ENCODE measurements at places on chromosomes 3 and 15.
A peak's percentile ranks its signal among the peaks of the same experiment; 100 is the strongest.

DNA sequence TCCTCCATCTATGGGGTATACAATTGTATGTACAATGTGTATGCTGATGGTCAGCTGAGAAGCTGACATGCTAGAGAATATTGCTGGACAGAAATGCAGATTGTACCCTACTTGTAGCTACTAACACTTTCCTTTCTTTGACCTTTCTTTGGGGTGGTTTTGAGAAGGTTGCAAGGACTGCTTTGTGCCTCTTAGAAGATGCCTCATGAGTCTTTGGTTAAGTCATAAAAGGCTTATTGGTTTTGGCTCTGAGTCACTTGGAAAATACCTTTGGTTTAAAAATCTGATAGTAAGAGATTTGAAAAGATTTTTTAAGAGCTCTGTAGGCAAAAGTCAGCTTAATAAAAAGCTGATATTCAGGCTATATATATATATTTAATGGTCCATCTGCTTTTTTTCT is 71.5 kb downstream of the ZMAT3 start:
- peak; percentile 18 for DNase-seq

GRCh38 chr3:70854108-70854507 is 541.7 kb upstream of the MDFIC2 start:
- no peak for DNase-seq

GRCh38 chr15:46260937-46261336 is 626.1 kb downstream of the SQOR start:
- DNase-seq, result no peak

DNA sequence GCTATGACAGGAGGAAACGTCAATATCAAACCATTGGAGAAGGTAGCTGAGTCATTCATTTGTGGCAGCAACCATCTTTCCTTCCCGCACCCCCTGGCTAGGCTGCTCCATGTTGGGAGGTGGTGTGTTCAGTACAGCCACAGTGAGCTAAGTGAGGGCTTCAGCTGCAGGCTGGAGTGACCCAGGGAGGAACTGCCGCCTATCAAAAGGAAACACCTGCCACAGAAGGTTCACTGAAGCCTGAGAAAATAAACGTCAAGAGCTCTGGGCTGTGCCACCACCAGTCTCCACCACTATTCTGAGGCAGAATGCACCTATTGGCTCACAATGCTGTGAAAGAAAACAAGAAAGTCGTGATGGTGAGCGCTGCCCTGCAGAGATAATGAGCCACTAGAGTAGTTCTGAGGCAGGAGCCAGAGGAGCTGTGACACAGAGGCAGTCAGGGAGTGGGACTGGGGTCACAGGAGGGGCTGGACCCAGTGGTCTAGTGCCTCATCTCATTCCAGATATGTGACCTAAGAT is 34.8 kb upstream of the CD47 start:
- DNase-seq, result no peak

- peak; percentile 27 for DNase-seq
These were observed 597.3 kb downstream of the ZIC1 start for GRCh38 chr3:148006508-148006907.

DNA sequence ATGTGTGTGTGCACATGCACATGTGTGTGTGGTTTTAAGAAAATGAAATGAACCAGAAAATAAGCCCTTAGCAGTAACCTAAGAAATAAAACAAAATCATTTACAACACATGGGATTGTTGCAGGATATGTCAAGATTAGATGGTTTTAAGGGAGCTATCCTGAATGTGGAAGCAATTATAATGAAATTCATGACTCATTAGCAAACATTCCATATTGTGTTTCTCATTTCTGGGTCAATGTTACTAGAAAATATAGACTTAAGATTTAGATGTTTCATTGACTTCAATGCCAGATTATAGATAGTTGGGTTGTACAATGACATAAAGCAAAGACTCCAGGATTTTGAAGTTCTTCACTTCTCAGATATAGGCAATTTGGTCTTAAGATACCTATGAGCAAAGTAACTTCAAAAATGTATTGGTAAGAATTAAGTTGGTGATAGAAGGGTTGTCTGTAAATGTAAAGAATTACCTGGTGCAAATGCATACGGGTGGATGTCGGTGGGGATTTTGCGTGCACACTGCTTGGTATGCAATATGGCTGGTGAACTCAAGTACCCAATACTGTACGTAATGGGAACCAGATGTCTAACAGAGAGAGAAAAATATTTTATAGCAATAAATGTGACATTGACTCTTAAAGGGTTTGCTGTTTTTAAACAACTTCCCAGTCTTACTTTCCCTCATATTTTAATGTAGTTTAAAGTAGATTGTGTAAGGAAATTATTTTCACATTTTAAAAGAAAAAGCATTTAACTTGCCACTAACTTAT is 53.9 kb upstream of the NR2F2 start:
- DNase-seq, result peak; percentile 84

DNA sequence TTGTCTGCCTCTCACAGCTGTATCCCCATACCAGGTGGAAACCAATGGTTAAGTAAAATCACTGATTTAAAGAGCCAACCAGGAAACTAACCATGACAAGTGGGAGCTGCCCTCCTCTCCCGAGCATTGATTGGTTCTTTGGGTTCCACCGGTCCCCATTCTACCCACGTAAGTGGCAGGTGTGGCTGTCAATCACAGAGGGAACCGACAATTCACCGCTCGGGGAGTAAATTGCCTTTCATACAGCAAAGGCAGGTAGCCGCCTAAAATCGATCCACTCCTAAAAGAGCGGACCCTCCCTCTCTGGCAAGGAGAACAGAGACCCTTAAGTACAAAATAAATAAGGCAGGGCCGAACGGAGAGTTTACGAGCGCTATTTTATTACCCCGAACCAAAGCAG is 1.2 kb downstream of the ERC2 start:
- no peak for DNase-seq

DNA sequence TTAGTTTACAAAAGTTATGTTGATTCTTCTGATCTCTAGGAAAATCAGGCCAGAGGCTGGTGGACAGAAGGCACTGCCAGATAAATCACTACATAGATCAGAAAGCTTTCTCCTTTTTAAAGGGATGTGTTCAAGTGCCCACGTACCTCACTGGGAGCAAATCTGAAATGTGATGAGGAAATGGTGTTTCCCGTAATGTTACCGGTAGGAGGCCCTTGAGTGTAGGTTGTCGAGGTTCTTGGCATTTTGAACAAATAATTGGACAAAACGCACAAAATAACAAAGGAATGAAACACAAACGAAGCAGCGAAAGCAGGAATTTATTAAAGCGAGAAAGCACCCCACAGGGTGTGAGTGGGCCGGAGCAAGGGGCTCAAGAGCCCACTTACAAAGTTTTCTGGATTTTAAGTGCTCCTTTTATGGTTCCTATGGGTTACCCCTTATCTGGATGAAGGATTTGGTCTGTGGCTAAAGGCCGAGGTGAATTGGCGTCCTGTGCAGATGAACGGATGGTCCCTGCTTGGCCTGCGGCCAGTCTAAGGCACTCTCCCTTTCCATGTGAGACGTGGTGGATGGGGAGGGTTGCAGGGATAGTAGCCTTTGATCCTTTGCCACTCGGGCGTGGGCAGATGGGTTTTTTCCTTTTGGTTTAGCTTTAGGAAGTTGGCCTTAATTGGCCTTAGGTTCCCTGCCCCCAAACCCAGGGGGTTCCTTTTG is 1.0 kb downstream of the SNX1 start:
- DNase-seq, result peak; percentile 65

GRCh38 chr3:63842127-63842526 is 21.5 kb downstream of the THOC7 start:
- no peak for DNase-seq

DNA sequence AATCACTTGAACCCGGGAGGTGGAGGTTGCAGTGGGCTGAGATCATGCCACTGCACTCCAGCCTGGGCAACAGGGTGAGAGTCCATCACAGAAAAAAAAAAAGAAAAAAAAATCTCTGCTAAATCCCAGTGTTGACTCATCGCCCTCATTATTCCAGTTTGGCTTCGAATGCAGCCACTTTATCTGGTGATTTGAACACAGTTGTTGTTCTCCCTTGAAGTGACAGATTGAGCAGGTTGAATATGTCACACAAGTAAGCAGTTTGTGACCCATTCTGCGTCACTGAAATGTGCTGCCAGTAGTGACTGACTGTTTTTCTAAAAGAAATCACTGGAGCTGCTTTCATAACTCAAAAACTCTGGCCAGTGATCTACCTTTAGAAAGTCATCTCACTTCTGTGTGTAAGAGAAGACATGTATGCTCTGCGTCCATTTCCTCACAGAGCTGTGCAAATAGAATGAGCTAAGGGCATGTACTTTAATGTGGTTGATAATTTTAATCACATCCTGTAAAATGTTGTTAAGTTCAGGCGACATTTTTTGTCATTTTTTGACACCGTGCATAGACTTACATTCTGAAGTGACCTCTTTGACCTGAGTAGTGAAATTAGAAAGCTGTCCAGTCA is 12.5 kb downstream of the DOCK3 start:
- DNase-seq, result no peak

DNA sequence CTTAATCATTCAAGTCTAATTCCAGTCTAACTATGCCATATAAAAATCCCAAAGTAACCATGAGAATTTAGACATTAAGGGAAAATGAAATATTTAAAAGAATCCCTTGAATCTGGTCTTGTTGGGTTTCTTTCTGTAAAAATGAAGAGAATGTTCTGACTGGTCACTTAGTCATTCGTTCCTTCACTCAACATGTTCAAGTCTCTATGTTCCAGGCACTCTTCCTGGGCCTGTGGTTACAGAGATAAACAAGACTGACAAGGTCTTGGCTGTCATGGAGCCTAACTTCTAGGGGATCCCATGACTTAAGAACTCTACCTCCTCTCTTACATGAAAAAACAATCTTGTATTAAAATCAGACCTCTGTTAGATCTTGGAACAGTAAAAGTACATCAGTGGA is 638.6 kb upstream of the TBL1XR1 start:
- DNase-seq, result peak; percentile 68

- no peak for DNase-seq
These were observed 9.5 kb downstream of the TMEM44 start for GRCh38 chr3:194623449-194624290.

- no peak for DNase-seq
These were observed 249.5 kb upstream of the ARL6 start for GRCh38 chr3:97515076-97515475.

DNA sequence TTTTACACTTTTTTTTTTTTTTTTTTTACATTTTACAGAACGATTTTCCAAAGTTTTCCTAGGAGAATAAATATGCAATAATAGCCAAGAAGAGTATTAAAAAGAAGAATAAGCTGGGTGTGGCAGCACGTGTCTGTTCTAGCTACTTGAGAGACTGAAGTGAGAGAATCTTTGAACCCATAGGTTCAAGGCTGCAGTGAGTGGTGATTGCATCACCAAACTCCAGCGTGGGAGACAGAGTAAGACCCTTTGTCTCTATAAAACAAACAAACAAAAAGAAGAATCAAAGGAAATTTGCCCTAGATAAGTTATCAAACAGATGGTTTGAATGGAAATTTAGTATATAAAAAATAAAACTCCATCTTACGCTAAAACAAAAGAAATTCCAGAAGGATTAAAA is 13.3 kb downstream of the XRN1 start:
- no peak for DNase-seq

- no peak for DNase-seq
These were observed 15.1 kb downstream of the UBE2E1 start for GRCh38 chr3:23820888-23821287.

DNA sequence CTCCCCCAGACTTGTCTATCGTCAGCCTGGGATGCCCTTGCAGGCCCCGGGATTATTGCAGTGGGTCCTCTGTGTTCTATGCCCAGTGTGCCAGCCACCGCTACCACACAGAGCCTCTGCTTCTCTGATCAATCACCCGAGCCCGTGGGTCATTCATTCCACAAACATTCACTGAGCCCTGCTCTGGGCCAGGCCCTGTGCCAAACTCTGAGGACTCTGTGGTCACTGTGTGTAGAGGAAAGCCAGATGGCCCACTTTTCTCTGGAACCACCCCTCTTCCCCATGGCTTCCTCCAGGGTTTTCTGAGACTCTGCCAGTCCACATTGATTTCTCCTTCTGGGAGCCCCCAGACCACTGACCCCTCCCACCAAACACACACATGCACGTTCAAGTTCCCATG is 55.5 kb downstream of the BSN start:
- DNase-seq, result no peak

DNA sequence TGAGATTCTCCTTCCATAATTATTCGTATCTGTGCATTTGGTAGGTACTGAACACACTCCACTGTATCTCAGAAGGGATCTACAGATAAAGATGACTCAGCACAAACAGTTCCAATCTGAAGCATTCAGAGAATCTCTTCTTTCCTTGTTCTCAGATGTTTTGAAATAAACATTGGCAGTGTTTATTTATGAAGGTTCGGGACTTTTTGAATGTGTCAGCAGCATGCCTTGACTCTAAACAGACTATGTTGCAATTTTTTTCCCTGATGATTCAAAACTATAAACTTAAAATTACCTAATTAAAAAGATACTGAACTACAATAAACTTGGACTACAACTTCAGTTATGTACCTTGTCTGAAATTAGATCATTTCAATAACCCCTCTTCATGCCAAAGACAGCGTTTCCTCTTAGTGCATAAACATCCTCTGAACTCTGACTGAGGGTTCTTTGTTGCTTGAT is 612.9 kb upstream of the TBL1XR1 start:
- peak; percentile 96 for DNase-seq

DNA sequence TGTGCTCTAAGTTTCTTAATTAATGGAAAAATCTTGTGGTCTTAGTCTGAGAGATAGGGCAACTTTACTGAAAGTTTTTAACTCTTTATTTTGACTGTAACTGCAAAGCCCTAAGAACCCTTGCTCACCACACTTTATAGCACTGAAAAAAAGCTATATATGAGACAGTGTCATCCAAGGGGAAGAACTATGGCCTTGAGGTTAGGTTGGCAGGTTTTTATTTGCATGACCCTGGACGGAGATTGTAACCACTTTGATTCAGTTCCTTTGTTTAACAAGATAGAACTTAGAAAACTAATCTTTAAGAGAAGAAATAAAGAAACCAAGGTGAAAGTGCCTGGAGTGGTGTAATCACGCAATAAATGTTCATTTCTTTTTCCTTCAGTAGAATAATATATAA is 30.6 kb upstream of the LYSMD4 start:
- DNase-seq, result no peak

GRCh38 chr3:27723001-27723445 is 900 bp upstream of the EOMES start:
- peak; percentile 11 for DNase-seq

Measured in adipocyte (in vitro differentiated cells).